MG63 (cell line): ENCODE measurements at places on chromosomes 3 and 15. TPM values are rescaled to one million over a fixed set of nuclear protein-coding genes. Genes with fewer than 3 reads are reported as not detected.
A peak's percentile ranks its signal among the peaks of the same experiment; 100 is the strongest.

A4GNT gene
- total RNA-seq, result not detected in 2 replicates

GTPBP8 gene
- total RNA-seq, result 52.1 and 54.8 TPM in 2 replicates

MYO5C gene
- not detected in 2 replicates for total RNA-seq

EPB42 gene
- total RNA-seq, result not detected in 2 replicates

NANOGP8 gene
- not detected in 2 replicates for total RNA-seq

SLC27A2 gene
- total RNA-seq, result 0.03 TPM in 1 of 2 replicates, not detected in the other

- no peak for DNase-seq
Measured at GRCh38 chr3:157465741-157466140, 29.1 kb downstream of the PTX3 start.

DNA sequence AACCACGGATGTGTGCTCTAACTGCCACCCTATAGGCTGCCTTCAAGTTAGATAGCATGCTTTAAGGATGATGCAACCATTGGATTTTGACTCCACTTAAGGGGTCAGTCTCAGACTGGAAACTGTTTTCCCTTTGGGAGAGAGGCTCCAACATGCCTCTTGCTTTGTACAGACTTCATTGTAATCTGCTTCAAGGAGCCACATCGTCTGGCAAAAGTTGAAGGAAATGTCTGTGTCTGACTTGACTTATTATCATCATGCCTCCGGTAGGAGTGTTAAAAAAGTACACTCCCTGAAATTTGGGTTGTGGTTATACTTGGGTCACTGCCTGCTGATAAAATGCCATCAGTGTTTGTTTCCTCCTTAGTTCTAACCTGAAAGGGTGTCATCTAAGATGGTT, 245.4 kb upstream of the CDIN1 start:
- DNase-seq, result no peak

DNA sequence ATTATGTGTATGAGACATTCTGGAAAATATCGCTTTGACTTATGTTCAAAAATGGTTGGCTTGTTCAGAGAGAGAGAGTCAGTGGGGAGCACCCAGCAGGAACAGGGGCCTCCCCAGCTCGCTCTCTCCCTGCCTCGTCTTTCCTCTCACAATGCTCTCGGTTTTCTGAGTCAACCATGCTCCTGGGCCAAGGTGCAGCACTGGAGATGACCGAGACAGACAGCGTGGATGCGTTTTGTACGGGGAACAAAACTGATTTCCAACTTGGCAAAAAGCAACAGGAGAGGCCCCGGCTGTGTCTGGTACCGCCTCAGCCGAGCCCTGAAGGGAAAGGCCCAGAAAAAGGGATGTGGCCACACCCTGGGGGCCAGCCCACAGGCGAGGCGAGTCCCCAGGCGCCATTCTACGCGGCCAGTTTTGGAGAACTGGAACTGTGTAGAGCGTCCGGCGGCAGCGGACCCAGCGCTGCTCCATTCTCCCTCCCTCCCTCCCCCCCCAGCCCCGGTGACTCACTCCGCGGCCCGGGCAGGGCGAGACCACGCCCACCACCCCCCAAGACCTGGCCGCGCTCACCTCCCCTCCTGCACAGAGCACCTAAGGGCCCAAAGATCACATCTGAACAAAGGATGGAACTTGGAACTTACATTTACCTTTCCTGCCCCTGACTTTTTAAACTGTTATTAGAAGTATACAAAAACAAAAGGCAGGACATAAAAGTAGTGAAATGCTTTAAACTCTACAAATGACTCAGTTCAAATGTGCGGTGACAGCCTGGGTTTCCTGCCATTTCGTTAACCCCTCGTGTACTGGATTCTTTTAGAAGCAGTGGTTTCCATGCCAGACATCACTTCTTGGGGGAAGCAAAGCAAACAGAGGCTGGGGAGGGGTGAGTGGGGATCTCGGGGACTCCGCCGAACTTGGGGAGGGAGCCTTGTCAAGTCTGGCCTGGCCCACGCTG, 12.7 kb downstream of the ATP10A start:
- peak; percentile 82 for DNase-seq

- no peak for DNase-seq
Measured at GRCh38 chr15:66115568-66116206, 137.9 kb downstream of the MEGF11 start.

GRCh38 chr15:82535566-82536408, 4.5 kb downstream of the RPS17 start:
- DNase-seq, result no peak

- peak; percentile 14 for DNase-seq
Measured at GRCh38 chr15:38895326-38896255, 331.0 kb upstream of the RASGRP1 start.

DNA sequence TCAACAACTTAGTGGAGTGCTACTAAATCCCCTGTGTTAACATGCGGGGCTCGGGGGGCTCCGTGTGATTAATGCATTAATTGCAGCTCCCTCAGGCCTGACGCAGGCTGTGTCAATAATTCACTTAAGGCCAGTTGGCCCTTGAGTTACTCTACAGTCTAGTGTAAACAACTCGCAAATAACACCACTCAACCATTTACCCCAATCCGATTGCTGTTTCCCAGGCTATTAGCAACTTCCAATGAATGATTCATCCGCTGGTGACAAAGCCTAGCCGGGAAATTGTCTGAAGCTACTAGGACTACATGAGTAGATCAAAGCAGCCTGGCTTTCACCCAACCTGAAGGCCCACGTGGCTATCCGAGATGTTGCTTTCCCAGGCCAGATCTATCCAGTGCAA, 121.3 kb upstream of the SOX14 start:
- DNase-seq, result peak; percentile 45

GRCh38 chr3:43762451-43762850, 71.7 kb downstream of the ABHD5 start:
- DNase-seq, result no peak

DNA sequence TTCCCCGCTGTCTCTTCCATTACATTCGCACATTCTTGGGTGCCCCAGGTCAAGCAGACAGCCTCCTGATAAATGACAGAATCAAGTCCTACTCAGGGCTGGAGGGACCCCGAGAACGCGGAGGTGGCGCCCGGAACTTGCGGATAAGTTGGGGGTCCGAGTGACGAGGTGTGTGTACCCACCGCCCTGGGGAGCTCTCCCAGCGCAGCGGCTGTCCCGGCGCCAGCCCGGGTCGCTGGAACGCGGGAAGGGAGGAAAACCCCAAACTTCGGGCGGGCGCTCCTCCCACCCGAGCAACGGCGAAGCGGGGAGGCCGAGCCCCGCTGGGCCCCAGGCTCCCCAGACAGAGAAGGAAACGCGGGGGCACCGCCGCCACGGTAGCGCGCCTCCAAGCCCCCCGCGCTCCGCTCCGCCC, 550 bp downstream of the CLN6 start:
- DNase-seq, result no peak

DNA sequence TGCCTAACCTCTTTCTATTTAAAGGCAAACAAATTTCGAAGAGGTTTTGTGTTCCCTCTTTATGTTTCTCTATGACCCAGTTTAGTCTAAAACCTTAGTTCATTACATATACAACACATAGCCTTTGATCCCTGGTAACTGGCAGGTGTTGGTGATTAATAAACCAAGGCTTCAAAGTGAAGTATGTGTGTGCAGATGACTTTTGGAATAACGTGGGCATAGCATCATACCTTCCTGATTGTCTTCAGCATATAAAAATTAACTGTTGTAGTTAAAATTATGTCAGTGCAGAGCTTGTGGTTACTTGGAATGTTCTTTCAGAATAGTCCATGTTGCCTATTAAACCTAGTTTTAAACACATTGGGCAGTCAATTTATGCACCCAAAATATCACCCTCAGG, 608.3 kb downstream of the ROBO2 start:
- no peak for DNase-seq

DNA sequence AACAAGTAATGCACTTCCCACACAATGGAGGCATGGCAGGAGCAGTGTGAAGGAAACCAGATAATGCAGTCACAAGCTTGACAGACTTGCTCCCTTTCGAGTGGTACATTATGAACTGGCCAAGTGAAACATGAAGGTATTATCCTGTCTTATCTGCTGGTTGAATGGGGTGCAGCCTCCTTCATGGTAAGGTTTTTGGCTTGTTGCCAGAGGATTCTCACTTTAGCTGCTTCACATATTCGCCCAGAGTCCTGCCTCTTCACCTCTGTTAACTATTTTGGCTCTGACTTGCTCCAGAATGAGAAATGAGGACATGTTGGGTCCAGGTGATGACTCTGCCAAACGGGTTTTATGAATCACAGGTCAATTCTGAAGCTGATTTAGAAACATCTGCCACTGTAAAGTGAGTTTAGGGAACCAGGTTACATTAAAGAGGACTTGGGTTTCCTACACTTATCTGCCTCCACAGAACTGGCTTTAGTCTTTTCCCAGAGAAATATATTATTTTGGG, 19.5 kb upstream of the CCDC39 start:
- no peak for DNase-seq

DNA sequence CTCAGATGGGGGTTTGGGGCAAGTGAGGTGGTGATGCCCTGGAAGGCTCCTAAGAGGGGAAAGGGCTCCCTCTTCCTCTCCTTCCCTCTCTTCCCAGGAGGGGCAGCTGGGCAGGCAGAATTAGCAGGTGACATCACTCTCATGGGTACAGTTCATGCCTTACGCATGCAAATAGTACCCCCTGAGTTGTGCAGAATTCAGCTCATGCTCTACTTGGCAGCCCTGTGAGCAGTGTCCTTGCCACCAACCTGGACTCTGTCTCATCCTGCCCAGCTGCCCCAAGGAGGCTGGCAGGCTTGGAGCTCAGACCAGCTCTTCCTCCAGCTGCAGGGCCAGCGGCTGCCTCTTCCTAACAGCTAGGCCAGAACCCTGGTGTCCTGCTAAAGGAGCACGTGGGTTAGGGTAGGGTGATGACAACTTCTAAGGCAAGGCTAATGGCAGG, 3.3 kb downstream of the CHAC1 start:
- no peak for DNase-seq

GRCh38 chr3:1026395-1026794, 66.4 kb upstream of the CNTN6 start:
- no peak for DNase-seq

DNA sequence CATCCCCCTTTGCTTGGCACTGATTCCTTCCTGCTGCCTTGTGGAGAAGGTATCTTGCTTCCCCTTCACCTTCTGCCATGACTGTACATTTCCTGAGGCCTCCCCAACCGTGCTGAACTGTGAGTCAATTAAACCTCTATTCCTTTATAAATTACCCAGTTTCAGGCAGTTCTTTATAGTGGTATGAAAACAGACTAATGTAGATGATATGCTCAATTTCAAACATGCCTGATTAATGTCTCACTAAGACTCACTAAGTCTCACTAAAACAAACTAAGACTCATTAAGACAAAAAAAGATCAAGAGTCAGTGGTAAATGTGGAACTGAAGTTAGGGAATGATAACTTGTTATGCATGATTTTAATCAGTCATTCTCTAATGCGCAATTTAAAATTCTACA, 606.6 kb downstream of the RBMS3 start:
- no peak for DNase-seq

DNA sequence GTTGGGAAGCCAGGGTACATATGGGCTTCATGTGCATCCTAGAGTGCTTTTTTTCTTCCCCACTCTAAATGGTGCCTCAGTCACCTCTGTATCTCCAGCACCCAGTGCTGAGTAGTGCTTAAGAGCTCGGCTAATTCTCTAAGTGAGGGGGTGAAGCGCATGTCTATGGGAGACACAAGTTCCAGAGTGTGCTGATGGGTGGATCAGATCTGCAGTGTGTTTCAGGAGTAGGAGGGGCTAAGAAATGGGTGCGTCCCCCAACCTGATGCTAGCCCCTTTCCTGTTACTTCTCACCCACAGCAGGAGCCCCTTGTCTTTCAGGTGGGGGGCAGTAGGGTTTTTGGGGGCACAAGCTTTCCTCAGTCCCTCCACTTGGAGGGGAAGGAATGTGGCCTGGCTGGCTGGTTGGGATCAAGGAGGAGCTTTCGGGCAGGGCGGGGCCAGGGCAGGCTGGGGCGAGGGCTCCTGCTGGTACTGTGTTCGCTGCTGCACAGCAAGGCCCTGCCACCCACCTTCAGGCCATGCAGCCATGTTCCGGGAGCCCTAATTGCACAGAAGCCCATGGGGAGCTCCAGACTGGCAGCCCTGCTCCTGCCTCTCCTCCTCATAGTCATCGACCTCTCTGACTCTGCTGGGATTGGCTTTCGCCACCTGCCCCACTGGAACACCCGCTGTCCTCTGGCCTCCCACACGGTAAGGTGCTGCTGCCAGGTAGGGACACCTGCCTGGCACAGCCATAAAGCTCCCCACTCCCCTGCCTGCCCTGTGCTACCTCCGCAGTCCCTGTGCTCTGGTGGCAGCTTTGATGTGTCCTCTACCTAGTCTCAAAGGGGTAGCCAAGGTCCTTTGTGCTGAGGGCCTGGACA, at the start of gene IL17RE:
Gene IL17RE, plus strand, starts transcription at position 477 of the 866 bp plus-strand sequence. Its CDS starts 85 bp downstream, at position 562.
- DNase-seq, result no peak

DNA sequence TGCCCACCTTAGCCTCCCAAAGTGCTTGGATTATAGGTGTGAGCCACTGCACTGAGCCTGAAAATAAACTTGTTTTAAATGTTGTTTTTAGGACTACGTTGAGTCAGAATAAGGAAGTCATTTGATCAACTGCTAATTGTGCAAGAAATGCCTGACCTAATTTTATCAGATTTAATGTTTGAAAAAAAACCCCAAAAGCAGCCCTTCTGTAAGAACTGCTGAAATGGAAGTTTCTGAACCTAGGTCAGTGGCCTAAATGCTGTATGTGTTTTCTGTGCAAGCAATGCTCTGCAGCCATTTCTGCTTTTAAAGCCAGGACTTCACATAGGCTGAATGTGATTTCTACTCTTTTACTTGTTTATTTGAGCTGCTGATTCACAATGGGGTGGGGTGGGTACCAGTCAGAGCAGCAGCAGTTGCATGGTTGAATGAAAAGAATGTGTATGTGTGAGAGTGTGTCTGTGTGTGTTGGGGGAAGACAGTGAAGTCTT, 6.6 kb downstream of the GPX1 start:
- peak; percentile 62 for DNase-seq

DNA sequence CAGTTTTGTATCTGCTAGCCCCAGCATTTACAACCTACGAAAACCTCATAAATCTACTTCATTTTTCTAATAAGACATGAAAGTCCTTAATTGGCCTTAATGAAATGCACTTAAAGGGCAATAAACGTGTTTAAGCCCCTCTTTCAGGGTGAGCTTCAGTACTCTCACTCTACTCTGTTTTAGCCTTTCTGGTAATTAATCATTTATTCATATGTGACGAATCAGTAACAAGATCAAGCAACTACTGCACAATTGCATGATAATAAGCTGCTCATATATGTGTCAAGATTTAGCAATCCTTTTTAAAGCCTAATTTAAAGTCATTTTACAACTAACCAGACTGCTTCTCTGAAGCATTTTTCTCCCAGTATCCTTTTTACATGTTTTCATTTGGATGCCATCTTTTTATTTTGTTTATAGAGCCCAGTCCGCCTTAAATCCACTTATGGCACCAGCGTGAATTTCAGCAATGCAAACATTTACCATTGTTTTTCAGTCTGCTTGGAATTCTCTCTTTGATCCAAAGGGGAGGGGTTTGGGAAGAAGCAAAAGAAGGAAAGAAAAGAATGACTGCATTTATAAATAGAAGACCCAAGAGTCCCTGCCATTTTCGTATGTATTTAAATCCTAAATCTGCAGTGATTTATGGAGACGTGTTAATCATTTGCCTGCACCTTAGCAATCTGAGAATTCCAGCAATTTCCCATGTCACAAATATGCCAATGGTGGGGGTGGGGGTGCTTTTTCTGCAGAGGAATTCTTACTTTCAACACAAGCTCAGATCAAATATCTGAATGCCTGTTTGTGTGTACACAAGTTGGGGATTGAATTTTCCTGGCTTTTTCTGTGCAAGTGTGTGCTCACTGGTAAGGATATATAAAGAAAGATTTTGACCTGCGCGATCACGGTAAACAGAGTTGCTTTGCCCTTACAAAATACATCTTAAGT, 230.8 kb upstream of the TBC1D5 start:
- DNase-seq, result no peak
